NCI-H460 (cell line): ENCODE measurements at places on chromosomes 16 and 17.
A peak's percentile ranks its signal among the peaks of the same experiment; 100 is the strongest.

GRCh38 chr17:12391468-12391867 lies 274.2 kb upstream of the MYOCD start:
- DNase-seq: no peak

DNA sequence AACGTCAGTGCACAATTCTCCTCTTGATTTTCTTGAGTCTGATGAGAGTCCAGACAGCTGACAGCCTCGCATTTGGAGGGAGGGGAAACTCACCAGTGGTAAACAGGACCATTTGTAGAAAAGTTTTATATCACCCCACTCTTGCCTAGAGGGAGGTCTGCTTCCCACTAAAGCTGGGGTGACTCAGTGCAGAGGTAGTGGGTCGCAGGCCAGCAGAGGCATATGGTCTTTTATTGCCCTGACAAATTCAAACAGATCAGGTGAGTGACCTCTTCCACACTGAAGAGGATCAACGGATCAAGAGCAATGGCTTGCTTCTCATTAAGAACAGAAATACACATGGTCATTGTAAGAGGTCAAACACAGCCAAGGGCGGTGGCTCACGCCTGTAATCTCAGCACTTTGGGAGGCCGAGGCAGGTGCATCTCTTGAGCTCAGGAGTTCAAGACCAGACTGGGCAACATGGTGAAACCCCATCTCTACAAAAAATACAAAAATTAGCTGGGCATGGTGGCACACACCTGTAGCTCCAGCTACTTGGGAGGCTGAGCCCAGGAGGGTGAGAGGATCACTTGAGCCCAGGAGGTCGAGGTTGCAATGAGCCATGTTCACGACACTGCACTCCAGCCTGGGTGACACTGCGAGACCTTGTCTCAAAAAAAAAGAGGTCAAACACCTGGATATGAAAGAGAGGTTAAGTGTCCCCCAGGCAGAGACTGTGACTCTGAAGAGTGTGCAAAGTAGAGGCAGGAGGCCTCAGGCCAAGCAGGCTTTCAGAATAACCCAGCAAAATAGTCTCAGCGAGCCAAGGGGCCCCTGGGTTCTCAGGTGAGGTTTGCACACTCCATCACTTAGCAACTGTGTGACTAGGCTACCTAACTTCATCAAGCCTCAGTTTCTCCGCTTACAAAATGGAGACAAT lies 56.5 kb upstream of the ERN1 start:
- DNase-seq: no peak

- no peak for DNase-seq
Measured at GRCh38 chr16:11181242-11181898, 74.6 kb downstream of the SOCS1 start.

GRCh38 chr16:48542020-48542473 lies 67.9 kb downstream of the N4BP1 start:
- DNase-seq: peak; percentile 63

DNA sequence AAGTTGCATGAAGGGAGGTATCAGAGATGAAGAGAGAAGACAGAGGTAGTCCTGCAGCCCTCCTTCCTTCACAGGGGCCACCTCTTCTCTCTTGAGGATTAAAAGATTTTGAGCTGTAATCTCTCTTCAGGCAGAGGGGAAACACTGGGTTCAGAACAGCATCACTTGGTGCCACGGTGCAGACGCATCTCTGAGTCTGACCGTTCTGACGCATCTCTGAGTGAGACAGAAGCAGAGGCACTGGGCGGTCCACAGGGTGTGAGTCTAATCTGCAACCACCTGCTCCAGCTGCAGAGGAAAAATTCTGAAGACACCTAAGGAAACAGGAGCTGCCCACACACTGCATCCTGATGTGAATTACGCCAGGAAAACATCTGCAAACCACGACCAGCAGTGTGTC lies 5.3 kb upstream of the KRT37 start:
- DNase-seq: no peak
